ENCODE measurements at places on chromosomes 1 and 21.

DNA sequence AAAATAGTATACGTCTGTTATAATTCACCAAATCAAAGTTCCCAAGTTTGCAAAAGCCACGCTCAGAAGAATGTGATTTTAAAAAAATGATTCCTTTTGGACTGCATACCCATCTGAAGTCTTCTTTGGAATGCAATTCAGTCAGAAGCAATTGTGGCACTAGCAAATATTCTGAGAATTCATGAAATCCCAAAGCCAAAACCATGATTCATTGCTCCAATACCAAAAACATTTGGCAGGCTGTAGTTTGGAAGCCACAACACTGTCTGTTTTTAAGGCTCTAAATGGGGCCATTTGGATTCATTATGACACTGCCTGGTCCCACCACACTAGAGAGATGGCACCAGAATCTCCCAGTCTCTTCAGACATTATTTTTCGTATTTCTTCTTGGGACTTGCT, 21.8 kb upstream of the LRRC53 start:
- DNase-seq = no peak

DNA sequence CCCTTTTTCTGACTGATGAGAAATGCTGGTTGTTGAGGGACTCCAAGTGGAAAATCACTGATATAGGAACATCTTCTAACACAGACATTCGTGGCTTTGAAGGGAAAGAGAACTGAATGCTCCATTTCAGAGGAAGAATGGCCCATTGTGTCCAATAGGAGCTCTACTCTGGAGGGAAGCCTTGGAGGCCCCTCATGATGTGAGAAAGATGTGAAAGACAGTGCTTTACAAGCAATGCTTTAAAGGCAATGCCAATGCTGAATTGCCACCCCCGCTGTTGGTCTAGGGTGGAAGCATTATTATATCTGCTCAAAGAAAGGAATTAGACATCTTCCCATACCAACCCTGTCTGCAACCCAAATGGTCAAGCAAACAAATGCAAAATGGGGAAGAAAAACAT, 13.7 kb downstream of the NMNAT2 start:
- DNase-seq = no peak

- no peak for DNase-seq
These were observed 578 bp upstream of the SESN2 start for GRCh38 chr1:28258628-28259251.

- no peak for DNase-seq
These were observed 72.8 kb downstream of the PBX1 start for GRCh38 chr1:164631751-164632150.

DNA sequence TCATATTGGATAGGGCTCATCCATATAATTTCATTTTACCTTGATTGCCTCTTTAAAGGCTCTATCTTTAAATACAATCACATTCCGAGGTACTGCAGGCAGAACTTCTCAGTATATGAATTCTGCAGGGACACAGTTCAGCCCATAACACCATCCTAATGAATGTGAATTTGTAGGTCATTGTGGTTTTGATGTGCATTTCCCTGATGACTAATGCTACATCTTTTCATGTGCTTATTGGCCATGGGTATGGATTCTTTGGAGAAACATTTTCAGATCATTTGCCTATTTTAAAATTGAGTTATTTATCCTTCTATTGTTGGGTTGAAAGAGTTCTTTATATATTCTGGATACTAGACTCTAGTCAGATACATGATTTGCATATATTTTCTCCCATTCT, 9.6 kb upstream of the RPS6KC1 start:
- DNase-seq = no peak

GRCh38 chr1:46549697-46550681, 1.5 kb downstream of the KNCN start:
- no peak for DNase-seq

- no peak for DNase-seq
These were observed 82.1 kb upstream of the PPM1J start for GRCh38 chr1:112797224-112797623.

DNA sequence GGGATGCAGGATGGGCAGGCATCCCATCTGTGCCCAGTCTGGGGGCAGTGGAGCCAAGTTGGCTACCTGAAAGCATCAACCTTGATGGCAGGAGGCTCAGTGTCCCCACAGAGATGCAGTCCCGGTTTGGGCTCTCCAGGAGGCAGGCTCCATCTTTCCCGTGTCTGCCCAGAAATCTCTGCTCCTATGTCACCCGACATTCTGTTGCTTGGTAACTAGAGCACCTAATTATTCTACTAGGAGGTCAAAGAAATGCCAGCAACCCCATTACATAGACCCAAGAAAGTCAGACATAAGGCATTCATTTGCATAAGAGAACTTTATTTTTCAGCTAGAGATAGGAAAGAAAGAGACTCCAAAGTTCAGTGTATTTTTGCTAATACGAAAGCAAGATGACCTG, 100.3 kb upstream of the BACE2 start:
- no peak for DNase-seq

GRCh38 chr1:7686301-7686850, 84.7 kb upstream of the VAMP3 start:
- DNase-seq = no peak

- no peak for DNase-seq
These were observed 76.6 kb upstream of the PRDX6 start for GRCh38 chr1:173400387-173400995.

DNA sequence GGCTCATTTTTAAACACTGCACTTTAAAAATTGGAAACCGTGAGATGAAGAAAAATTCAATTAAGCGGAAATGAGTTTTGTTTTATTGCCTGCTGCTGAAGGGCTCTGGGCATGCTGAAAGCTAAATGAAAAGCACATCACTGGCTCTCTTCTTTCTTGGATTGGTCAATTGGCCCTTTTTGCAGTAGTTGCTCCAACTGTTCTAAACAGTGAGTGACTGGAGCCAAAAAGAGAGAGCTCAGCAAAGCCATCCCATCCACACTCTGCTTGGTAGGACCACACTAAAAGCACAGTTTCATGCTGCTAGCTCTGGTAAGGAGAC, 48.1 kb downstream of the LHX4 start:
- no peak for DNase-seq

GRCh38 chr1:37308031-37308960, 166.1 kb upstream of the ZC3H12A start:
- no peak for DNase-seq

- DNase-seq = no peak
These were observed 758 bp upstream of the ATAD3B start for GRCh38 chr1:1470626-1471388.

- DNase-seq = no peak
These were observed 160.4 kb upstream of the AJAP1 start for GRCh38 chr1:4494027-4494426.

DNA sequence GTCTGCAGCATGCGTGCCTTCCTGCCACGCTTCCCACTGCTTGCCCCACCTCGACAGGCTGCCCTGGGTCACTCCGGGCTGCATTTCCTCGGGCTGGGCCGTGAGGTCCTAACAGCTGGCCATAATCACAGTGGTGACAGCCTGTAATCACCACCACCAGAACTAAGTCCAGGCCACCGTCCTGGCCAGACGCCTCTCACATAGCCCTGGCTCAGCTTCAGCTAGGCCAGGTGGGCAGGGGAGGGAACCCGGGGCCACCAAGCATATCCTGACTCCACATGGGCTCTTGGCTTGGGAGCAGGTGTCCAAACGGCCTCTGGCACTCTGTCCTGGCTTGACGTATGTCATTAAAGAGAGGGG, 229.5 kb downstream of the TRABD2B start:
- no peak for DNase-seq

DNA sequence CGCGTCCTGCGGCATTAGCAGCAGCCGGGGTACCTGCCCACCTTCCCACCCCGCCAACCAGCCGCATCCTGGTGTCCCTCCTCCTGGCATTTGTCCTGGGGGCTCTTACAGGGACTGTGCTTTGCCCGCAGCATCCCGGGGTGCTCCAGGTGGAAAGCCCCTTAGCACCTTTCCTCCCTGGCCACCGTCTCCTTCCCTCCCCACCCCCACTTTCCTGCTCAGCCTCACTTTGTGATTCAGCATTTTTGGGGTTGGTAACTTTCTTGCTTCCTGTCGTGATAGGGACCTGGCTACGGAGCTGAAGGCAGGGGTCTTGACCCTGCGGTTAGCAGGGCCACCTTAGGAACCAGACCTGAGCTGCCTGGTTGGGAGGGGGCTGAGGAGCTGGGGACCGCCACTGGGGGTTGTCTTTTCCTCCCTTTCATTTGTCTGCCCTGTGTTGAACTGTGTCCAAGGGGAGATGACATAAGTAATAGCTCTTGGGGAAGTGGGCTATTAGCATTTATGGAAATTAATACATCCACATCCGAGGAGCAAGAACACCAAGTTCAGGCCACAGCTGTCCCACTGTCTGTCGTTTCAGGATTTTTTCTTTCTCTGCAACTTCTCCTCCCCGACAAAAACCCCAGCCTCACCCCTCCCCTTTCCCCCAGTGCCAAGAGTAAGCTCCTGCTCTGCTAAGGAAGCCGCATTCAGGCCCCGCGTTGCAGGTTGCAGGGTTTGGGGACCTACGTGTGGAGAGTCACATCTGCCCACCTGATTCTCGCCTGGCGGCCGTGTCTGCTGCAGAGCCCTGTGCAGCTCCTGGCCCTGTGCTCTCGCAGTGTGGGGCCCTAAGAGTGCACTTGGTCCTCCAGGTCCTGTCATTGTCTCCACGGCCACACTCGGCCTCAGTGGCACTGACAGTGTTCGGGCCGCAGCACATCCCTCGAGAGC, 1.6 kb upstream of the NPHP4 start:
- DNase-seq = no peak

DNA sequence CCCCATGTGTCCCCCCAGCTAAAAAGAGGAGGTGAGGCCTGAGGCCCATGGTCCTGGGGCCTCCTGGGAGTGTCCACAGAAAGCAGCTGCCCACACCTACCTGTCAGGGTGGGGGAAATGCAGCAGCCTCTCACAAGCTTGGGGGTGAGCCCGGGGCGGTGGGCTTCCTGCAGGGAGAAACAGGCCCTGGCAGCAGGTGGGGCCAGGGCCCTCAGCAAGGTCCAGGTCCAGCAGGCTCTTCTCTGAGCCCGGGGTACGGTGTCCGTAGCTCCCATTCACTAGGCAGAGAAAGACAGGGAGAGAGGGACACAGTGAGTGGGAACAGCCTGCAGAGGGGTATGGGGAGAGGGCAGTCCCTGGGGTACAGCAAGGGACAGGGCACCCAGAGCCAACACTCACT, 139.0 kb downstream of the GLIS1 start:
- no peak for DNase-seq

DNA sequence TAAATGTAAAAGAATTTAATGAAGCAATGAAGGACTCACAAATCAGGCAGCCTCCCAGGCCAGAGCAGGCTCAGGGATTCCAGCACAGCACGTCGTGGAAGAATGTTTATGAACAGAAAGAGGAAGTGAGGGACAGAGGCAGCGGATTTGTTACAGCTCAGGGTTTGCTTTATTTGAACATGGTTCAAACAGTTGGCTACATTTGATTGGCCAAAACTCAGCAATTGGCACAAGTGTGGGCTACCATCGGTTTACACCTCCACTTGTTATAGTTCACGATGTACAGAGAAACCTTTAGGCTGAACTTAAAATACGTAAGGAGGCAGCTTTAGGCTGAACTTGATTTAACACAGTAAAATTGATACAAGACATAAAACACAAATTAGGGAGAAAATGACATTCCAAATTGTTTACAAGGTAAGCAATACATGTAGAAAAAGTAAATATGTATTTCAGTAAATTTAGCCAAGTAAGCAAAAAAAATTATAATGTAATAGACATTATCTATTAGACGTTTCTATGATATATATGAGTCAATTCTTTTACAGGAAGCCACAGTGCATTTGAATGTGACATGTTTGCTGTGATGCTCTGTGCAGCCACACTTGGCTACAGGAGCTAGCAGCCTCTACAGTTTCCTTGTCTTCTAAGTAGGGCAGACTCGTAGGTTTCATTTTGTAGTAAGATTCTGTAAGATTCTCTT, 126.5 kb downstream of the ADSS2 start:
- no peak for DNase-seq

GRCh38 chr1:209662879-209663327, 10.7 kb upstream of the LAMB3 start:
- DNase-seq = no peak

DNA sequence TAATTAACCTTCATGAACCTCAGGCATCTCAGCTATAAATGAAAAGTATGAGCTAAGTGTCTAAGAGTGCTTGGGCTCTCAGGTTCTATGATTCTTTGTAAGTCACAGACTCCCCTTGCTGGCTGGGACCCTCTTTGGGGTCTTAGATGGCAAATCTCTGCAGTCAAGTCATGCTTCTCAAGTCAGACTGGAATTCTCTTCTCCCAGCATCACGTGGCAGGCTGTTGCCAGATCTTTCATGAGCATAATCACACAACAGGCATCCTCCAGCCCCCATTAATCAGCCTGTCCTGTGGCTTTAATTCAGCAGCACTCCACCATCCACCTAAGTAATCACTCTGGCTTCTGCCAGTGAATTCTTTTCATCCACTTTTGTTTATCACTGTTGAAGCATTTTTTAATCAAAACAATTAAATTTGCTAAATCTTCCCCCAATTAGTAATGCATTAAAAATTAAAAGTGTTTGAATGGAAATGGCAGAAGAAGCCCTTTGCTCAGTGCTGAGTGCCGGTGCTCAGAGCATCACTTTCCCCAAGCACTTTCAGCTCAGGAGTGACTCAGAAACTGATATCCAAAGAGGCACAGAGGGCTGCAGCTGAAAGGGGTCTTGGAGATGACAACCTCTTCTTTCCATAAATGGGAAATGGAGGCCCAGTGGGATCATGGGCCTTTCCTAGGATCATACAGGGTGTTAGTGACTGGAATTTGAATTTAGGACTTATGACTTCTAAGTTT, 50.2 kb downstream of the C8A start:
- DNase-seq = no peak

- no peak for DNase-seq
These were observed 33.0 kb downstream of the LRRN2 start for GRCh38 chr1:204652497-204652896.

DNA sequence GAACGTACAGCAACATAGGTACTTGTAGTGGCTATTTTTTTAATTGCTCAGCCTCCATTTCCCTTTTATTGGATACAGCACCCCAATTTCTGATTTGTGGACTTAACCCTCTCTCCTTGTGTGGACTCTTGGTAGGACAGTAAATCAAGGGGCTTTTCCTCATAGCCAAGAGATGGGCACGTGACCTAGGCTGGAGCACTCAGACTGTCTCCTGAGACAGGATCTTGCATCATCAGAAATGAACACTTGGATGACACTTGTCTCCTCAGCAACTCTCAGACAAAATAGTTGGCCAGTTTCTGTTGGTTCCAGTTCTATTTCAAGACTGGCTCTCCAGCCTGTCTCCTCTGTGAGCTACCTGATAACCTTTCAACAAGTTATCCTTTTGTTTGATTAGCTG, 112.9 kb upstream of the ZNF678 start:
- DNase-seq = no peak

- DNase-seq = no peak
These were observed 2.4 kb upstream of the CYP2J2 start for GRCh38 chr1:59928996-59929395.

DNA sequence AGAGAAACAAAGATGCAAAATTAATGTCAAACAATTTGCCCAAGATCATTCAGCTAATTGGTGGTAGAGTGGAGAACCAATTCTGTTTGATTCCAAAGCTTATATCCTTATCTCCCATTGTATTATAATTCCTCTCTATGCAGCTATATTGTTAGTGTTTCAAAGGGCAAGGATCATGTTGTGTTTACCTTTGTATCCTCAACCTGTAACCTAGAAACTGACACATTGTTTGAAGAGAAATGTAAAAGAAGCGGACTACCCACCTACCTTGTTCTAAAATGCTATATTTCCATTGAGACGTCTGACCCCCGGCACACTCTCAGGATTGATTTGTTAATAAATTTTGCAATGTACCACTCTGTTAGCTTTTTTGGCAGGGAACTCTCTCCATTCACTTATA, 9.3 kb downstream of the RAVER2 start:
- DNase-seq = no peak

GRCh38 chr1:51927029-51927428, 48.5 kb upstream of the NRDC start:
- no peak for DNase-seq

All from stimulated activated CD4-positive, alpha-beta T cell treated with anti-CD3 and anti-CD28 coated beads, Interleukin-15, amount 100 ng/mL, for 1 hour (primary cell).